Epithelial cell of proximal tubule (primary cell): ENCODE measurements at places on chromosomes 2 and 18.
A peak's percentile ranks its signal among the peaks of the same experiment; 100 is the strongest.

DNA sequence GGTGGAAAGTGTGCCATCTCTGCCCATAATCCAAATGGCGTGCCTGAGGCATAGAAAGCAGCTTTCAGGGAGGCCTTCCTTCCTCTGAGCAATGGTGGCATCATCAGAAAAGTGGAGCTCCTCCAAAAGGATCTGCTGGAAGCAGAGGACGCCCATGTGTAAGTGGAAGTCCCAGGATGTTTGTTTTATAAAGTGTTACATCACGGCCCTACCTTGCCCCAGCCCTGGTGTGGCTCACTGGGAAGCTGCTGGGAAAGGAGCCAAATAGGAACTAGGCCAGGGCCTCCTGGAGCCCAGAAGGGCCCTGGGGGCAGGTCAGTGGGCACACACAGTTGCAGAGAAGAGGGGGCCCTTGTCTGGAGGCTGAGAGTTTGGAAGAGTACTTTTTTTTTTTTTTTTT, 4.2 kb upstream of the ODC1 start:
- no peak for DNase-seq

DNA sequence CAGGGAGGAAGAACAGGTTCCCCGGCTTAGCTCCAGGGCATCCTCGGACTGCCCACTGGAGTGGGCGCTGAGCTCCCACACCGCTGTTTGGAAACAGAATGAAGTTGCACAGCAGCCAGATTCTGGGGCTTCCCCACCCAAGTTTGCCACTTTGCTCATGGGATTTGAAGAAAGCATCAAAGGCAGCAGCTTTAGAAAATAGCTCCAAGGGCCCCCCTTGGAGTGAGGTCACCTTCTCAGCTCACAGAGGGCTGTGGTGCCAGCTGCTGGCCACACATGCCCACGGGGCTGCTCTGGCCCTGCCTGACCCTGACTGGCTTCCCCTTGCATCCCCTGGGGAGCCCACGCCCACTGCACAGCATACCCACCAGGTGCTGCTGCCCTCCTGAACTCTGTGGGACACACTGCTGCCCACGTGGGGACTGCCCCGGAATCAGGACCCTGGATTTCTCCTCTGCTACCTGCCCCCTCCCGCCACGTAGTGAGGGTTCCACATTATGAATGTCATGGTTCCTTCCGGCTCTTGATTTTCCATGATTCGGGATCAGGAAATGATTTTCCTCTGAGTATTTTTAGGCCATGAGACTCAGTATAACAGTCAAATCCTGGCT, 70.3 kb downstream of the TGOLN2 start:
- DNase-seq, result no peak

DNA sequence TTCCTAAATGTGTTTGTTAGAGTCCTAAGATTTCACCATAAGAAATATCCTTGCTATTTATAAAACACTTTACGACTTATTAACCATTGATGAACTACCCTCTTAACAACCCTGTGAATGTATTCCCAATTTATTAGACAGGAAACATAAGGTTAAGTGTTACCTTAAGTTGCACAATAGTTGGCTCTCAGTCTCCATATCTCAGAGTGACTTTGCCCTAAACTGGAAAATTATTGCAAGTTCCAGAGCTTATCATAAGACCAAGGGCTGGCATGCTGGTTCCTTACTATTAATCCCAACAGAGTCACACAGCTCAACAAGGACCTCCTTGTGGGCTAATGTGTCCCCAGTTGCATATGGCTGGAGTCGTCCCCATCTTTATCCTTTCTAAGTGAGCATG, 165.8 kb downstream of the INSIG2 start:
- no peak for DNase-seq

DNA sequence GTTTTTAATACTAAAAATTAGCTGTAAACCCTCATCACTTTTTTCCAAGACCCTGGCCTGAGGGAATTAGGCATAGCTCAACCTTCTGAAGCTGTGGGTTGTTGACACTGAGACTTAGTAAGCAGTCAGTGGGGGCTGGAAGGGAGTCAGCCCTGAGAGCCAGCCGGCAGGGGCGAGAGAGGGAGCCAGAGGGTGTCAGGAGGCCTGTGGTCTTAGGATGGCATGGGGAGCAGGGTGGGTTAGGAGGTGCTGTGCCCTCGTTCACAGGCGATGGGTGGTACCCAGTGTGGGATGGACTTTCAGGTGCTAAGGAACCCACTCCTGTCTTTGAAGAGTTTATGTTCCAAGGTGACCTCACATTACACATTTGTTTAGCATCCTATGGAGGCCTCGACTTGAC, 49.3 kb downstream of the IL1RL2 start:
- DNase-seq, result no peak

- DNase-seq, result no peak
These were observed 237.6 kb upstream of the APCDD1 start for GRCh38 chr18:10216791-10217190.

- peak; percentile 63 for DNase-seq
These were observed 266.8 kb downstream of the ALPK2 start for GRCh38 chr18:58362027-58362575.

- DNase-seq, result peak; percentile 44
These were observed 21.3 kb downstream of the HNRNPLL start for GRCh38 chr2:38581193-38582147.

GRCh38 chr2:19425419-19425818, 67.0 kb upstream of the OSR1 start:
- no peak for DNase-seq

- DNase-seq, result no peak
These were observed 547.1 kb upstream of the ZEB2 start for GRCh38 chr2:145066856-145067548.

GRCh38 chr2:161208527-161209139, 48.4 kb downstream of the TANK start:
- DNase-seq, result peak; percentile 43

GRCh38 chr2:213167271-213167930, 16.0 kb upstream of the IKZF2 start:
- DNase-seq, result no peak

- no peak for DNase-seq
These were observed 21.9 kb downstream of the CCBE1 start for GRCh38 chr18:59675346-59675745.

GRCh38 chr2:205747829-205748386, 65.6 kb downstream of the NRP2 start:
- no peak for DNase-seq

DNA sequence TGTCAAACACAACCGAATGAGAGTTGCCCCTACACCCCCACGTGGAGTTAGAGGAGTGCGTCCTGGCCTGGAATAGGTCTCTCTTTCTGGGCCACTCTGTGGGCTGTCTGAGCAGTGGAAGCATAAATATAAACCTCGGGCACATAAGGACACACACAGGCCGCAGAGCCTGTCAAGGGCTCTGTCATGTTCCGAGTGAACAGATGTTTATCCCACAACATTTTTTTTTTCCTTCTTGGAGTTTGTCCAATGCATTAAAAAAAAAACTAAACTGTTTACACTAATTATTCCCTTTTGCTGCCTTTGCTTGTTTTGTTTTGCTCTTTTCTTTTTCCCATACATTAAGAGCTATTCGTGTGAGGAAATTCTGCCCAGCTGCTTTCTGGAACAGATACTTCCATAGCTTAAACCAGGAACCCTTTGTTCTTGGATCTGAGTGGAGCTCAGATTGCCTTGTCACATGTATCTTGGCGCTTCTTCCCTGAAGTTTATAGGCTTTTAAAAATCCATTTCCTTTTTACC, 228.3 kb upstream of the FOSL2 start:
- DNase-seq, result no peak

DNA sequence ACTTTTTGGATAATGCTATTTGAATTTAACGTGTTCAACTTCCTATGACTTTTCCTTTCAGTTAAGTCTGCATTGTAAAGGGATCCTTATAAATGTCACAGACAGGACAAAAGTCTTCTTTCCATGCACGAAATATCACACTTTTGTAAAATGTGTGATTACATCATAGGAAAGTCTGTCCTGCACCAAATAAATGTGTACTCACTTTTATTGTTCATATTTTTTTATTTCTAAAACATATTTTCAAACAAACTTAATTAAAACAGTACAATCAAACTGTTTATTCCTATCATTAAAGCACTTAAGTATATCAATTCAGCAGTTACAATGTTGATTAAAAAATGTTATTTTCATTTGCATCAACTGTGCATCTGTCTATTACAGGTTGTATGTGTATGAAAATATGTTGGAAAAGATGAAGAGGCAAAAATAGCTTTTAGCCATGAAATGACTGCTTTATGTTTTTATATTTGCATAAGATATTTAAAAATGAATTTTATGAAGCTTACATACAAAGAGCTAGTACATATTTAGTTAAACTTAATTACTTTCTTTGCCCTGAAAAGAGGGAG, 105.6 kb downstream of the CSRNP3 start:
- no peak for DNase-seq

GRCh38 chr2:108968619-108969018, 20.4 kb downstream of the EDAR start:
- DNase-seq, result no peak
